ENCODE measurements at places on chromosomes 5 and 9.

GRCh38 chr9:88681434-88681833 lies 146.5 kb downstream of the NXNL2 start:
- no peak for DNase-seq

DNA sequence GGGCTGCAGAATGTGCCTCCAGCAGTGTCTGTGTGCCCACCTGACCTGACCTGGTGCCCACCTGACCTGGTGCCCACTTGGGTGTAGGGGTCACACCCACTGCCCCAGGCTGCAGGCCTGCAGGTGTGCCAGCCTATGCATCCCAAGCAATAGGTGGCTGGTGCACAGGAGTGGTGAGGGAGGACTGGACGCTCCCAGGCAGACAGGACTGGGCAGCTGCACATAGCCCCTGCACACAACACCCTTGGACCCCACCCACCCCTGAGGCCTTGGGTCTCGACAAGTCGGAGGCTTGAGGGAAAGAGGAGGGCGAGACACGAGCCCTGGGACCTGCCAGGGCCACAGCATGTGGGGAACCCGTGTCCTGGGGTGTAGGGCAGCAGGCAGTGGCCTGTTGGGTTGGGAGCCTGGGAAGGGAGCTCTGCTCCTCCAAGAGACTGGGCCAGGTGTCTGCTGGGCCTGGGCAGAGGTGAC lies 10.8 kb upstream of the NRARP start:
- DNase-seq, result no peak

DNA sequence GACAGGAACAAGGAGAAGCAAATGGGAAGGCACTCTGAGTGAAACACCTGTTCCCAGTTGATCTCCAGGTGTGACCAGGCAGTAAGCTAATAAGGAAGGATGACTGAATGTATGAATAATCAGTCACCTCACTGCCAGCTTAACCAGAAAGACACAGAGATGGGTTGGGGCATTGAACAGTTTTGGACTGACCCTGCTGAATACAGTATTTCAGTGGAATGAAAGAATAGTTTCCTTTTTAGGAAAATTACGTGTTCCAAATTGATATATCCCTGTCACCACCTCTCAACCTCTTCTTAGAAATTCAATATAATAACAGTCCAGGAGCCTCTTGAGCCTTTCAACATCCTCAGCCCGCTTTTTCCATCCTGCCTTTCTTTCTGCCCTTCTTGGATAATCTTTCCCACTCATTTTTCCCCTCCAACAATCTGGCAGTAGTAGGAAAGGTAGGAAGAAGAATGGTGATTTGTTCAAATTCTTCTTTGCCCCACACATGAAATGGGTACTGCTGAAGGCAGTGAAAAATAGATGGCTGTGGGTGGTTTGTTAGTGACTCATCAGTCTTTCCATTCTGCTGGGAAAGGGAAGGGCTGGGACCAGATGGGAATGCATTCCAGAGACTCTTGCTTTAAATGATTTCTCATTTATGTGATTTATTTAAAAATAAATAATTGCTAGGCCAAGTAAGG lies 117.9 kb downstream of the ZSWIM6 start:
- DNase-seq, result no peak

- DNase-seq, result no peak
These were observed 105.7 kb downstream of the SPRY4 start for GRCh38 chr5:142219146-142219545.

DNA sequence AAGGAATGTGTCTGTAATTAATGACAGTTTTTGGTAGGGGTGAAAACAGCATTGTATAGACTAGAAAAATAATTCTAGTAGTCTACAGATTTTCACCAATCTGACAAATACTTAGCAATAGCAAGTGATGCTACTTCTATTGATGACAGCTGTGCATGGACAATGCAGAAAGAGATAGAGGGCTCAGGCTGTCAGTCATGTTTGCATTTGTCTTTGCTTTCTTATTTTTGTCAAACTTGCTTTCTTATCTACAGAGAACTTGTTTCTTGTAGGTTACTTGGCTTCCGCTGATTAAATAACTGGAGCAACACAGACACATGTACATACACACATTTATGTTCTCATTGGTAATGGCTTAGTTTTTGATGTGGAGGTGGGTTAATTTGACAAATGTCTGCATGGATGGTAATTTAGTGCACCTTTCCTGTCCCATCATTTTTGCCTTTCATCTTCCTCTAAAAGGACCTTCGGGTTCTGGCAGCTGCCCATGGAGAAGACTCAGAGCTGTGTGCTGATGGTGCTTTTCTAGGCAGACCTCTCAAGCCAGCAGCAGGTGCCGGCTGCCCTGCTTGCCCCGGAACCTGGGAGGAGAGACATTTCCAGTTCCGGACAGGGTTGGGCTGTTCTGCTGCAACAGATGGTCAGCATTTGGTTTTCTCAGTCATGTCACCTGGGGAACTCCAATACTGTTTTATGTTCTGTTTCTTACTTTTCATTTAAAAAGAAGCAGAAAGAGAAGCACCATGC lies 28.8 kb downstream of the CAMK4 start:
- DNase-seq, result no peak

GRCh38 chr9:132946211-132946610 lies 1.8 kb upstream of the TSC1 start:
- no peak for DNase-seq

DNA sequence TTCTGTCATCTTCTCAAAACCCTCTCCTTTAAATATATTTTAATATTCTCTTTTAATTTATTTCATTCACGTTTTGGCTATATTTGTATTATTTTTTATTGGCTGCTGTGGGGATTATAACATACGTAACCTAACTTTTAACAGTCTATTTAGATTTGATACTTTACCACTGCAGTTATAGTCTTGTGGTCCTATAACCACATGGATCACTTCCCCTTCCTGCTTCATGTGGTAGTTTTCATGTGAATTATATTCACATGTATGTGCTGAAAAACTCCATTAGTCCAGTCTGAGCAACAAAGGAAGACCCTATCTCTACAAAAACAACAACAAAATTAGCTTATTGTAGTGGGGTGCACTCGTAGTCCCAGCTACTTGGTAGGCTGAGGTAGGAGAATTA lies 34.3 kb downstream of the CENPP start:
- DNase-seq, result no peak

DNA sequence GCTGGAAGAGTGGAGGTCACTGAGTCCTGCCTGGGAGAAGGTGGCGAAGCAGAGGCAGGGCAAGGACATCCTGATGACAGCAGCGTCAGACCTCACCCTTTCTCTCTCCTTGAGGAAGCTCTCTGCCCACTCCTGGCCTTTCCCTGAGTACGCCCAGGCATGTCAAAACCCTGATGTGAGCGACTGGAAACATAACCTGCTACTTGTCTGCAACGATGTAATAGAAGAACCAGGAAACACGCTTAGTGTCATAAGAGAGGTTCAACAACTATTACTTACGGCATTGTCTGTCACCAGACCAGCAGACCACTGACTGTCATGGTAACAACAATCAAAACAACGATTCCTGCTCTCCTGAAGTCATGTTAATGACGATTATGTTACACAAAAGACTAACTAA lies 152.4 kb downstream of the ACTL7B start:
- no peak for DNase-seq

DNA sequence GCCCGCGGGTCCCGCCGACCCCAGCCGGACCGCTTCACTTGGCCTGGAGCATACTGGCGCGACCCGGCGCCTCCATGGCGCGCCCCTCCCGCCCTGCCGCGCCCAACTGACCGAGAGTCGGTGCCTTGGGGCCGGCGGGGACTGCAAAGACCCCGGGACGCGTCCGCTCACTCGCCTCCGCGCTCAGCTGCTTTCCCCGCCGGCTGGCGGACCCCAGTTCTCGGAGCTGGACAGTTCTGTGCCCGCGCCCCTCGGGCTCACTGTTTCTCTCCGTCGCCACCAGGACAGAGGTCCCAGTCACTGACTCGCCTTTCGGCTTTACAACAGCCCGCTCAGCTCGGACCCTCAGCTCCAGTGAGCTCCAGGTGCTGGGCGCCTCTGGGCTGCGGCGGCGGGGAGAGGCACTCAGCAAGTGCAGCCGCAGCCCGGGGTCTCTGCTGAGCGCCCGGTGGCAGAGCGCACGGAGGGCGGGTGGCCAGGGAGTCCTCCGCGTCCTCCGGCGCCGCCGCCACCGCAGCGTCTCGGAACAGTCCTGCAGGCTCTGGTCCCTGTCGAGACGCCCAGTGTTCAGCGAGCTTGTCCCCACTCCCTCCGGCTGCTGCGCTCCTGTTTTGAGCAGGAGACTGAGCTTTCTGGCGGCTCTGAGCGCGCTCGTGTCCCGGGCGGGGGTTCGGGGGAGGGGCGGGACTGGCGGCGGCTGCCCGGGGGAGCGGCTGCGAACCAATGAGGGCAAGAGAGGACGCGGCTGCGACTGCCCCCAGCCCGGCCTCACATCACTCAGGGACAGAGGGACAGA lies at the start of gene SMIM32:
Gene SMIM32 (minus strand): TSS at position 637 of the 796 bp plus-strand sequence. CDS start 638 bp downstream, outside the sequence.
- no peak for DNase-seq

GRCh38 chr5:56480705-56481427 lies 247.7 kb upstream of the ANKRD55 start:
- DNase-seq, result no peak

- no peak for DNase-seq
These were observed 310.4 kb downstream of the SLF1 start for GRCh38 chr5:94928891-94929290.

- no peak for DNase-seq
These were observed 1862.0 kb upstream of the ACO1 start for GRCh38 chr9:30522486-30522885.
